ENCODE measurements at places on chromosomes 5 and 9. TPM values are rescaled to one million over a fixed set of nuclear protein-coding genes. Genes with fewer than 3 reads are reported as not detected.

SPATA9 gene
- total RNA-seq = 0.34 TPM

GRCh38 chr5:5266297-5266696 lies 126.2 kb downstream of the ADAMTS16 start:
- DNase-seq = no peak

GBGT1 gene
- 0.14 TPM for total RNA-seq

GRCh38 chr9:134909511-134910481 lies 7.9 kb downstream of the FCN1 start:
- no peak for DNase-seq

DNA sequence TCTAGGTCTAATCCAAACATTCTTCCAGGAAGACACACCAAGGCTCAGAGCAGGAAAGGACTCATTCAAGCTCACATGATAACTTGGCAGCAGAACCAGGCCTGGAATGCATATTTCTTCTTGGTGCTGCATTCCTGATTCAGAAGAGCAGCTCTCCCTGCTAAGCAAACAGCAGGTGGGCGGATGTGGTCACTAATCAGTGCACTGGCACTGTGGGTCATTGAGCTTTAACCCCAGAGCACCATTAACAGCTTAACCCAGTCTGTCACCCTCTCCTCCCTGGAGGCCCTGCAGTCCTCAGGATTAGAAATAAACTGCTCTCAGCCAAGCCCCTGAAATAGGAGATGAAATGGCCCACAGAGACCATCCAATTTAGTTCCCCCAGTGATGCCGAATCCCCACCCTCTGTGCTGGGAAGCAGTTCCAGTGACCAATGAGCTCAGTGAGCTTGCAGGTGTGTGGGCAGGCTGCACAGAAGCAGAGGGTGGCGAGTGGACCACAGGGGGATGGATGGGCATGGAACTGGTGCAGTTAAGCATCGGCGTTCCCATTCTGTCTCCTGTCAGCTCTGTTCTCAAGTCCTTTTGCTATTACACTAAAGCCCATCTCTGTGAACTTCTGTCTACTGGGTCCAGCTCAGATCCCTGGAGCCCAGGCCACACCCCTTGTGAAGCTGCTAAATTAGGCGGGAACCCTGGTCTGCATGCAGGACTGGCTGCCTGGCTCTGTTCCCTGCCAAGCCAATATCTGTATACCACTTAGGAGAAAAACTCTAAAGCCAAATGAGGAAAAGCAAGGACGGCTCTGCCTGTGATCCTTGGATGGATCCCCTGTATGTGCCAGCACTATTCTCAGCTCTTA lies 16.6 kb upstream of the MEGF9 start:
- peak; percentile 79 for DNase-seq

EIF4EBP3 gene
- total RNA-seq = 7.6 TPM

- no peak for DNase-seq
Observed at GRCh38 chr5:146767534-146767933, 111.0 kb downstream of the PPP2R2B start.

F12 gene
- 13.3 TPM for total RNA-seq

- peak; percentile 91 for DNase-seq
Observed at GRCh38 chr9:32572900-32573523, at the start of gene NDUFB6. NDUFB6 (minus strand) TSS chr9:32573159; CDS start chr9:32573060, 99 bp downstream.

GRCh38 chr9:111712369-111712768 lies 51.0 kb downstream of the GNG10 start:
- DNase-seq = no peak

GRCh38 chr5:130529511-130530485 lies 625.5 kb downstream of the CHSY3 start:
- no peak for DNase-seq

- DNase-seq = no peak
Observed at GRCh38 chr9:81083854-81084512, 605.4 kb downstream of the TLE1 start.

- no peak for DNase-seq
Observed at GRCh38 chr5:11878814-11879213, 25.4 kb downstream of the CTNND2 start.

DNA sequence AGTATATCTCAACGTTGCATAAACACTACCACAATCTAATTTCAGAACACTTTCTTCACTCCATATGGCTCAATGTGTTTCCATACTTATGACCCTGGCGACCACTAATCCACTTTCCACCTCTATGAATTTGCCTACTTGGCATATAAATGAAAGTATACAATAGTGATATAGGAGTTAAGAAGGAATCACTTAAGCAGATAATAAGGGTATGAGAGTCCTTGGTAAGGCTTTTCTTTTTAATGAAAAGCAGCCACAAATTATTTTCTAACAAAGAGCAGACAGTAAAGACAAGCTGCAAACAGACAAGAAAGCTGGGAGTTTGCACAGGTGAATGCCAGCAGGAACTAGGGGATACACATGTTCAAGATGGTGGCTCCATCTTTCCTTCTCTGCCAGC lies 615.1 kb upstream of the NUDT12 start:
- no peak for DNase-seq

- DNase-seq = no peak
Observed at GRCh38 chr5:34844106-34844505, 5.1 kb downstream of the TTC23L start.

- no peak for DNase-seq
Observed at GRCh38 chr5:158811350-158811749, 288.4 kb downstream of the EBF1 start.

CDKN2B-AS1 gene
- total RNA-seq = 1.2 TPM

- DNase-seq = no peak
Observed at GRCh38 chr5:119319401-119319800, 36.4 kb upstream of the TNFAIP8 start.

- DNase-seq = no peak
Observed at GRCh38 chr9:91746357-91746756, 203.7 kb downstream of the ROR2 start.

CCT5 gene
- total RNA-seq = 480 TPM

EPB41L4B gene
- 16.3 TPM for total RNA-seq

GRCh38 chr9:120941046-120941770 lies 14.6 kb upstream of the TRAF1 start:
- no peak for DNase-seq

ZBTB6 gene
- 6.8 TPM for total RNA-seq

MYO10 gene
- 67.6 TPM for total RNA-seq

DNA sequence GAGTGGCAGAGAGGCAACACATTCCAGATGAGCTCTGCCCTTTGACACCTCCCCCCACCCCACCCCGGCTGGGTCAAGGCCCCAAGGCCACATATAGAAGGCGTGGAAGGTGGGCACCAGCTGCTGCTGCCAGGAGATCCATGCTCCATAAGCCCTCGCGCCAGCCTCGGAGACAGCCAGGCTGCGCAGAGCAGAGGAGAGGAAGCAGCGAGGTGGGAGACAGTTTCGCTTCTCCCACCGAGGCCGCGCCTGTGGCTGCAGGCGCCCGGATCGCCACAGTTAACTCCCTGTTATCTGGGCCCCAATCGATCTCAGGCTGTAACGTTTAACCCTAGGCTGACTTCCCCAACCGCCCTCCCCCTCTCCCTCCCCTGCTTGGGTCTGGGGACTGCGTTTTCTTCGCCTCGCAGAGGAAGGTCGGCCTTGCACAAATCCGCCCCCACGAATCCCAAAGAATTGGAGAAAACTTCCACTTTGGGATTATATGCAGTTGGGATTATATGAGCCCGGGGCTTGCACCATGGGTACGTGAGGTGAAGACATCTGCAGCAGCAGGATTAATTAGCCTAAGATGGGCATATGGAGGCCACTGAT lies 1.1 kb upstream of the CXXC5 start:
- no peak for DNase-seq

Data from Caco-2 (cell line).